ENCODE measurements at places on chromosomes 2 and 18.

DNA sequence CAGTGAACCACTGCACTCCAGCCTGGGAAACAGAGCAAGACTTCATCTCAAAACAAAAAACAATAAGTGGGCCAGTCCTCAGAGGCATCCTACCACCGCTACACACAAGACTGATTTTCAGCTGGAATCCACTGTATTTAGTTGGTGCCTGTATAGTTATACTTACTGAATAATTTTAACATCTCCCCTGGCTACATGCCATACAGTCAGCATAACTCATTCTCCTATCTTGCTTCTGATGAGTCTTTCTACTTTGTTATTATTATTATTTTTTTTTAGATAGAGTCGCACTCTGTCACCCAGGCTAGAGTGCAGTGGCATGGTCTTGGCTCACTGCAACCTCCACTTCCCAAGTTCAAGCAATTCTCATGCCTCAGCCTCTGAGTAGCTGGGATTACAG lies 19.9 kb upstream of the CAB39 start:
- DNase-seq = no peak

DNA sequence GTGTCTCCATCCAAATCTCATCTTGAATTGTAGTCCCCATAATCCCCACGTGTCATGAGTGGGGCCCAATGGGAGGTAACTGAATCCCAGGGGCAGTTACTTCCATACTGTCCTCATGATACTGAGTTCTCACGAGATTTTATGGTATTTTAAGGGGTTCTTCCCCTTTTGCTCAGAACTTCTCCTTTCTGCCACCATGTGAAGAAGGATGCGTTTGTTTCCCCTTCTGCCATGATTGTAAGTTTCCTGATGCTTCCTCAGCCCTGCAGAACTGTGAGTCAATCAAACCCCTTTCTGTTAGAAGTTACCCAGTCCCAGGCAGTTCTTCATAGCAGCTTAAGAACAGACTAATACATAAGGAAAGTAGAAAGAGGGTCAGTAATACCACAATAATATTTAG lies 480.4 kb downstream of the KCNJ3 start:
- no peak for DNase-seq

DNA sequence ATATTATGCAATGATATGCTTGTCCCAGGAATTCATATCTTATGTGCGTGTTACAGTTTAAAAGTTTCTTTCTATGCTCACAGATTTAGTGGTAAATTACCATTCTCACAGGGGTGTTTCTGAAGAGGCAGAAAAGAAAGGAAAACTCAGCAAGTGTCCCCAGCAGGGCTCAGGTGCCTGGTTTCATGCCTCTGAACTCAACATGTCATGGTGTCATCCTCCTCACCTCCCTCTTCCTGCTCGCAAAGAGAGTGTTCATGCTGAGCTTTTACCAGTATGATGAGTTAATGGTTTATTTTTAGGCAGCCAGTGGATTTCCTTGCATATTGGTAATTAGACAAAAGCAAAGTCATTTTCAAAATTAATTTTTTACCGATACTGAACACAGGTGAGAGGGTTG lies 492.9 kb upstream of the ZEB2 start:
- no peak for DNase-seq

GRCh38 chr18:52333860-52334259 lies 6.1 kb upstream of the DCC start:
- DNase-seq = no peak

- DNase-seq = no peak
Observed at GRCh38 chr2:238848976-238849853, 1.3 kb downstream of the TWIST2 start.

GRCh38 chr18:78782951-78783563 lies 196.6 kb upstream of the SALL3 start:
- no peak for DNase-seq

DNA sequence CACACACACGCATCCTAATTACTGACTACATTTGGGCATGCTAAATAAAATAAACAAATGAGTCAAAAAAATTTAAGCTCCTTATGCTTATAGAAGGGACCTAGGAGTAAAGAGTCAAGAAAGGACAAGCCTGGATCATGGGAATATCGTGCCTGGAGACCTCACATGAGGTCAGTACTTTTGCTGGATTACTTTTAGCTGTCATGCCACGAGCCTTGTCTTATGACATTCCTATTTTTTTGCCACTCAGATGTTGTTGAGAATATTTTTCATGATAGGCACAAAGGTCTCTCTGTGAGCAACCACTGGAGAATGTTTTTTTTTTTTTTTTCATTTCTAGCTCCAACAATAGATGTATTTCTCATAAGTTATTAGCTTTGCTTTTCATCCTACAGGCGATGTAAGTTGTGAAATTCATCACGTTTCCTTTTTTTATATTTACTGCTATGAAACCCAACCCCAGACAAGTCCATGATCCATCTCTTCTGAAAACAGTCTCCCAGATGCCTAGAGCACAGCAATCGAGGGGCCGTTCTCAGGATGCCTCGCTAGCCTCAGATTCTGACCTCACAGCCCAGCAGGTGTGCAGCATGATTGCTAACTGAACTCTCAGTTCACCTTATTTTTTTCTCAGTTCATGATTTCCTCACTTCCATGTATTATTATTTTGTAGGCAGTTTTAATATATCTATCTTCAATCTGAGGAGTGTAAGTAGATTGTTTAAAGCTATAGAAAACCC lies 464.5 kb downstream of the IRS1 start:
- DNase-seq = no peak

Data from fibroblast of upper back skin (primary cell).